NCI-H2171 (cell line): ENCODE measurements at places on chromosomes 7 and 10.
A peak's percentile ranks its signal among the peaks of the same experiment; 100 is the strongest.

GRCh38 chr7:144102041-144102440 lies 7.3 kb upstream of the OR2A2 start:
- no peak for DNase-seq

DNA sequence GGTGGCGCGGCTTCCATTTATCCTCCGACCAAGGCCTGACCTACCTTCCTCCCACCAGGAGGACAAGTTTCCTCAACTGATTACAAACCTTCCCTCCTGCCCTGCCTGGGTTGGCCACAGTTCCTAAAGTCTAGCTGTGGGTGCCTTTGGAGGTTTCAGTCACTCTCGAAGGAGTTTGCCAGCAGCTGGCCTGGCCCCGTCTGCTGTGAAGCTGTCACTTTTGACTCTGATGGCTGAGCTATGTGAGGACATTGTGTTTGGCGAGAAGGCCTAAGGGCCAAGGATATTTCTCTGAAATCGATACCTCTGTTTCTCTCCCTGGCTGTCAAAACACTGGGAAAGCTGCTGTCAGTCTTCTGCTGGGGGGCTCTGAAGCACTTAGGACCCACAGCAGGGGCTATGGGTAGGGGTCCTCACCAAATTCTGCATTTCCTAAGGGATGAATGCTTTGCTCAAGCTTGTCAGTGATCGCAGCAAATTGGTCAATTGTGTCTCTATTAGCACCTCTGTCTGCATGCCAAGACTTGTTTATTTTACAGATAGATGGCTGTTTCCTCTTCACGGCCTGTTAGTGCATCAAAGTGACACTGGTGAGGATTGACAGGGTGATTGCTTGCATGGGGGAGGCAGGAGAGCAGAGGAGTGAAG lies 31.9 kb upstream of the SAMD8 start:
- no peak for DNase-seq

- no peak for DNase-seq
Measured at GRCh38 chr7:130463553-130464434, 23.0 kb upstream of the CEP41 start.

DNA sequence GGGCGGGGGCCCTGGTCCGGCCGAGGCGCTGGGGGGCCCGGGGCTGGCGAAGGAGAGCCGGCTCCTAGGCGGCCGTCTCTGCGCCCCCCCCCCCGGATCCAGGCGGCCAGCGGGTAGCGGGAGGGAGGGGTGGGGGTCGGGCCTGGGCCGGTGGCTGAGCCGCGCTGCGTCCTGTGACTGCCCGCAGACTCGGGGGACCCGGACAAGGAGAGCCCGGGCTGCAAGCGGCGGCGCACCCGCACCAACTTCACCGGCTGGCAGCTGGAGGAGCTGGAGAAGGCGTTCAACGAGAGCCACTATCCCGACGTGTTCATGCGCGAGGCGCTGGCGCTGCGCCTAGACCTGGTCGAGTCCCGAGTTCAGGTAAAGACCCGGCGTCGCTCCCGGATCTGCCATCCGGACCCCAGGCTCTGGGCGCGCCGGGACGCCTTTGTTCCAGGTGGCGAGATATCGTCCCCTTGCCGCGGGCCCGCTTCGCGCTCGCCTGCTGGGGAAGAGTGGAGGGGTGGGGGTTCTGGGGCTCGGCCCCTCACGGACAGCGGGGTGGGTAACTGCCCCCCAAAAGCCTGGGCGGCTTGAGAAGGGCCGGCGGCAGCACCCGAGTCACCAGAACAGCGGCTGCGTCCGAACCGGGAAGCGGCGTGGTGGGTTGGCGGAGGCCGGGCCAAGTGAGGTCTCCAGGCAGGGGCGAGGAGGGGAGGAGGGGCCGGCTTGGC lies 819 bp downstream of the UNCX start:
- DNase-seq, result peak; percentile 58

DNA sequence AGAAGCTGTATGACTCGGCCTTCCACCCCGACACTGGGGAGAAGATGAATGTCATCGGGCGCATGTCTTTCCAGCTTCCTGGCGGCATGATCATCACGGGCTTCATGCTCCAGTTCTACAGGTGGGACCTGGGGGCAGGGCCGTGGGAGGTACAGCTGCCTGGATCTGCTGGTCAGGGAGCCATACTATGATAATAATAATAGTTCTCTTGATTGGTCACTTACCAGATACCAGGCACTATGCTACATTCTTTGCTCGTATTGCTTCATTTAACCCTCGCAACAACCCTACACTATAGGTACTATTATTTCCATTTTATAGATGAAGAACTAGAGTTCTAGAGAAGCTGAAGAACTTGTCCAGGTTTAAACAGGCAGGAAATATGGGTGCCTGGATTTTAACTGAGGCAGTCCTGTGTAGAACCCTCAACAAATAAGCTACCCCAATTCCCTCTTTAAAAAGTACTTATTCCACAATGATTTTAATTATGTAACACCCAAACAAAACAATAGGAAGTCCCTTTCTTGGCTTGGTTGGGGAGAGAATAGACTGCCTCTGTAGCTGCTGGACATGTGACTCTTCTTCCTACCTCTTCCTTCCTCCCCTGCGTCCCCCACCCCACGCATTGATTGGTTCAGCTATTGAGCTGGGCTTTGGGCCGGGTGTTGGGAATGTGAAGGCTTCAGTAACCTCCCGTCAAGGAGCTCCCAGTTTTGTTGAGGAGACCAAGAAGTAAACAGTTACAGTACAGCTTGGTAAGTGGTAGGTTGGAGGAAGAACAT lies 12.8 kb downstream of the SFXN2 start:
- DNase-seq, result no peak

- no peak for DNase-seq
Measured at GRCh38 chr7:67983486-67983885, 986.9 kb downstream of the TYW1 start.

DNA sequence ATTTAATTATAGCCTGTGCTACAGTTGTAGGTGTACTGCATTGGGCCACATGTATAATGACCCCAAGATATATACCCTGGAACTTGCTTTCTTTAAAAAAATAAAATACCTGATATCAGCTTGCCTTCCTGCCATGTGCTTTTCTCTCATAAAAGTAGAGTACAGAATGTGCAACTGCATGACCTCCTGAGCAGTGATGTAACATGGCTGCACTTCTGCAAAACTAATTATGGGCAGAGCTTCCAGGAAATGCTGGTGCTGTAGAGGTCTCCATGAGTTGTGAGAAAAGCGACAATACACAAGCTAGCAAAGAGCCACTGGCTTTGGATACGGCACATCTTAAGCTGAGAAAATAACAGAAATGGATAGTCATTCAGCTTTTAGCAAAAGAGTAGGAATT lies 6.5 kb upstream of the ERLIN1 start:
- no peak for DNase-seq

DNA sequence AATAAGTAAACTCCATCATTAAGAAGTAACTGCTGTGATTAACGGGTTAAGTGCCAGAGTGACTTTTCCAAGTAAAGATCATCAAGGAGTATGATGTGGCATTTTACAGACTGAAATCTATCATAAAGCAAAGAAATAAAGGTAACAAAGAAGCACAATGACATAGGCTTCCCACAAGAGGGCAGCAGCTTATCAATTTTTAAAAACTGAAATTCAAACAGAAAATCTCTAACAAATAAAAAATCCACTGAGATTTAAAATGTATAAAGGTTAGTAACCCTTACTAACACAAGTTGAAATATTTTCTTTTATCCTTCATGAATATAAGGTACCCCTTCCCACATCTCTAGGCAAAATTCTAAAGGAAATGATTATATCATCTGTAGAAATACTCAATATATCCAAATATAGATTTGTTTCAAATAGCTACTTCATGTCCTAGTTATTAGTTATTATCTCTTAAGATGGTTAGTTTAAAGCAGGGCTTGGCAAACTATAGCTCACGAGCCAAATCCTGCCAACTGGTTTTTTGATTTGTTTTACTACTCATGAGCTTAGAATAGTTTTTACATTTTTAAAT lies 29.2 kb downstream of the FAM3C start:
- DNase-seq, result no peak

- DNase-seq, result no peak
Measured at GRCh38 chr10:46549171-46550075, 7.0 kb downstream of the GPRIN2 start.

GRCh38 chr7:80781146-80781545 lies 137.7 kb downstream of the SEMA3C start:
- DNase-seq, result no peak

GRCh38 chr7:111846898-111847297 lies 284.6 kb upstream of the IMMP2L start:
- no peak for DNase-seq

DNA sequence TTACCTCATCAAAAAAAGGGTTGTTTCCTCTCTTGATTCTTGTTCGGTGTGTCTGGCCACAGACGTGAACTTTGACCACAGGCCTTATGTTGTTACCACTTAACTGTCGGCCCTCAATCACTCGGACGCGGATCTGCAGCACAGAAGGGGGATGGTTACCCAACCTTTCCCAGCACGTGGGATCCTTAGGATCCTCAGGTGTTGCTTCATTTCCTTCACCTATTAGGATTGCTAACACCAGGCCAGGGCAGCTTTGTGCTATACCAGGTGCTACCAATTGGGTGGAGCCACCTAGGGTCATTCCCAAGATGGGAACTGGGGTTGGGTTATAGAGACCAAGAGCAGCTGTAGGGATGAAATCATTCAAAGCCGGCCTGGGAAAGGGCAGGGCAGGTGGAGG lies 73.4 kb downstream of the MYOF start:
- no peak for DNase-seq

DNA sequence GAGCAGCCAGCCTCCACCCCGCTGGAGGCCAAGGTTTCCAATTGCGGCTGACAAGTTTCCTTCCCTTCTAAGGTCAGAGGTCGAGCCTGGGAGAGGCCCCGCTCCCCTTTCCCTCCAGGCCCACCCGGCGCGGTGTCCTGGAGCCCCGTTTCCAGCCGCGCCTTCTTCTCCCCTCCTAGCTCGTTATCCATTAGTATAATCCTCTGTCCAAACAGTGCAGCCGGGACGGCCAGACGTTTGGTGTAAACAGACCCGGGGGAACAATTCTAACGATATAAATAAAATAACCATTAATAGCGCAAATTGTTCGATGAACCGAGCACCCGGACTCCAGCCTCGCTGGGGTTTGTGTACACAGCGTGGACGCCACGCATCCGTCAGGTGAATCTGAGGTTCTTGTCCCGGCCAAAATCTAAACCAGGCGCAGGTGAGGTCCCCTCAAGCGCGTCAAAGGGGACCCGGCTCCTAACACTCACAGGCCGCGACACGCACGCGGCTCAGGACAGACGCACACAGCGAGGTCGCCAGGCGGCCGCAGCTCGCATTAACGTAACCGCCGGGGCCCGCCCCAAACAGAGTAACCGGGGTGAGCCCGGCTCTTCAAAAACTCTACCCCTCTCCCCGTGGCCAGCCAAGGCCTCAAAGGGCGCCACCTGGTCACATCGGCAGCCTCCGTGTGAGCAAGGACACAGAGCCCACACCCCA lies 10.8 kb upstream of the NKX2-3 start:
- no peak for DNase-seq

- DNase-seq, result no peak
Measured at GRCh38 chr10:131248376-131249165, 63.0 kb downstream of the TCERG1L start.

- no peak for DNase-seq
Measured at GRCh38 chr10:82643601-82644000, 768.6 kb downstream of the NRG3 start.

GRCh38 chr10:70958396-70958795 lies 70.0 kb upstream of the PCBD1 start:
- DNase-seq, result no peak

DNA sequence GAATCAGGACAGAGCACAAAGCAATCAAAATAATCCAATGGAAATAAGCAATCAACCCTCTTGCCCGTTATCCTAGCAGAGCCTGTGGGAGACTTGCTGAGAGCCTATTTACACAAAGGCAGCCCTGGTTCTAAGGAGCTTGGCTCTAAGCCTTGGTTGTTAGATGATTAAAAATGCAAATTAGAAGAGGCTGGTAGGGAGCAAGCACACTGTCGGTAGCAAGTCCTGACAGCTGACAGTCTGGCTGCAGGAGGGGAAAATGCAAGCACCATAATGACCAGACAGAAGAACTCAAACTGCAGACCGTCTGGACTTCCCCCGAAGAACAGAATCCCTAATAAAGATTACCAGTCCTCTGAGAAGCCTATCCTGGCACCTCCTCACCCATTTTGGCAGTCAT lies 131.8 kb upstream of the CTTNBP2 start:
- DNase-seq, result no peak

DNA sequence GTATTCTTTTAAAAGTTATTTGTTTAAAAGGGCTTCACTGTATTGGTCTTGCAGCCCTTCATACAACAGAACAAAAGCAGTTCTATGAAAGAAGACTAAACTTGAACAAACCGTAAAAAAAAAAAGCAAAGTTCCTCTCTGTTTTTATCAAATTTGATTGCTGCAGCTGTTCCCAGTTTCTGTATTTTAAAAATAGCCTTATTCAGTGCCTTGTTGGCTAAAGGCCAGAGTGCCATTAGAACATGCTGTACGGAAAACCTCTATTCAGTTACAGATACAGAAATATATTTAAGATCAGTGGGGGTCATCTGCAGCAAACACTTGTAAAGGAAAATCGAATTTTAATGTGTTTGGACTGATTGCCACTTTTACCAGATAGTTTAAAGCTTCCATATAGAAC lies 207.8 kb upstream of the ETV1 start:
- DNase-seq, result peak; percentile 18

DNA sequence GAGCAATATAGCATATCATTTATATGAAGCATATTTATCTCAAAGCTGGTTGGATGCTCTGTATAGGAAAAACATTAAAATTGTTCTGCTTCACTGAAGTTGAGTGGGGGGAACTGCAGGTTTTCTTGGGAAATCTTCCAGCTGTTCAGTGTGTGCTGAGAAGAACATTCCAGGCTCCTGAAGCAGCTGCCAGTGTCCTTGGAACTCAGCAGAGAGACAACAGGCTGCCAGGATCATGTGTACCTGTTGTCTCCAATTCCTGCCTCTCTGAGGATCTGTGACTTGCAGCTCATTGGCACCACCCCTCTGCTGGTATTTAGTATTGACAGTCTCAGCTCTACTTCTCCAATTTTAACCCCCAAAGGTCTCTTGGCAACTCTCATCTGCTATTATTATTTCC lies 42.3 kb upstream of the PRKG1 start:
- DNase-seq, result no peak

DNA sequence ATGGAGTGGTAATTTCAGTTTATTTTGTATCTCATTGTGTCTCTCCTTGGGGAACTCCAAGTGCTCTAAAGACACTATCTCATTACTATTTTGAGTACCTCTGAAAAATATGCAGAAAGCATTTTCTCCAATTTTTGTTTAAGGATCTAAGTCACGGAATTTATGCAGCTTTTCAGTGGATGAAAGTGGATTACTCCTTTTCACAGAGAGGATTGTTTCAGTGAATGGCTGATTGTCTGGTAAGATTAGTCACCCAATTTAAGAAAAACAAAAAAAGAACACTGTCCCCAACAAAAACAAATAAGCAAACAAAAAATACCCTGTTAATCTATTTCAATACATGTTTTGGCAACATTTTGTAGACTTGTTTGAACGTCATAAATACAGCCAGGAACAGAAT lies 338.3 kb upstream of the TEX47 start:
- DNase-seq, result no peak
